ENCODE measurements at places on chromosomes 5 and 9. TPM values are rescaled to one million over a fixed set of nuclear protein-coding genes. Genes with fewer than 3 reads are reported as not detected.

DNA sequence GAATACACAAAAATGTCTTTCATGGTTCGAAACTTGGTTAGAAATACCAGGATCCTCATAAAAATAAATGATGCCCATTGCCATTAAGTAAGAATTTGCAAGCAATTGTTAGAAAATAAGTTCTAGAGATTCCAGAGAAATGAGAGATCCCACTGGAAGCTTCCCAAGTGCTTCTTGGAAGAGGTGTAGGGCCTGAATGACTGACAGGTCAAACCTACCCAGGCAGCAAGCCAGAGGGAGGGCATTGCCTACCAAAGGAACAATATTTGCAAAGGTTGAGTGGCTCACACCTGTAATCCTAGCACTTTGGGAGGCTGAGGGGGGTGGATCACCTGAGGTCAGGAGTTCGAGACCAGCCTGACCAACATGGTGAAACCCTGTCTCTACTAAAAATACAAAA lies 777.0 kb upstream of the WWC1 start:
- no peak for DNase-seq

GRCh38 chr5:115409094-115409493 lies 112.6 kb upstream of the CCDC112 start:
- no peak for DNase-seq

- peak; percentile 43 for DNase-seq
These were observed 113.3 kb downstream of the MTREX start for GRCh38 chr5:55421074-55421529.

DNA sequence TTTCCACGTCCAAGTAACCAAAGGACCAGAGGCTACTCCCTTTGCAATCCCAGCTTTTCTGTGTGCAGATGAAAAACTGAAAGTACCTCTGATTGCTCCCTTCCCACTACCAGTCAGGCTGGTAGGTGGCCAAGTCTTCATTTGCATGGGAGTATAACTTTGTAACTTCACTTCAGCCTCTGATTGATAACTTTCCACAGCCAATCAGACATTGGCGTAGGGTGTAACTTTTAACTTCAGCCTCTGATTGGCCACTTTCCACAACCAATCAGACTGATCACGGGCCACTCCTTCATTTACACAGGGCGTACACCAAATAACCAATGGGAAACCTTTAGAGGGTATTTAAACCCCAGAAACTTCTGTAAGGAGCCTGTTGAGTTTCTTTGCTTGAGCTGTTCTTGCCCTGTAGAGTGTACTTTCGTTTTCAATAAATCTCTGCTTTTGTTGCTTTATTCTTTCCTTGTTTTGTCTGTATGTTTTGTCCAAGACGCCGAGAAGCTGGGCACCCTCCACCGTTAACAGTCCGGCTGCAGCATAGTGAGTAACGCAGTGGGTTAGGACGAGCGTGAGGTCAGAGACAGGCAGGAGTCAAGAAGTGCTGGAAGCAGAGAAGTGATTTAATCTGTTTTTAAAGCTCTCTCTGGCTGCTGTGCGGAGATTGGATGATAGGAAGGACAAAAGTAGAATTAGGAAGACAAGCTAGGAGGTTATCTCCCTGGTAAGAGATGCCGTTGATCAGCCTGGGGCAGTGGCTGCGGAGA lies 3.5 kb upstream of the EXOSC2 start:
- DNase-seq: peak; percentile 97

DNA sequence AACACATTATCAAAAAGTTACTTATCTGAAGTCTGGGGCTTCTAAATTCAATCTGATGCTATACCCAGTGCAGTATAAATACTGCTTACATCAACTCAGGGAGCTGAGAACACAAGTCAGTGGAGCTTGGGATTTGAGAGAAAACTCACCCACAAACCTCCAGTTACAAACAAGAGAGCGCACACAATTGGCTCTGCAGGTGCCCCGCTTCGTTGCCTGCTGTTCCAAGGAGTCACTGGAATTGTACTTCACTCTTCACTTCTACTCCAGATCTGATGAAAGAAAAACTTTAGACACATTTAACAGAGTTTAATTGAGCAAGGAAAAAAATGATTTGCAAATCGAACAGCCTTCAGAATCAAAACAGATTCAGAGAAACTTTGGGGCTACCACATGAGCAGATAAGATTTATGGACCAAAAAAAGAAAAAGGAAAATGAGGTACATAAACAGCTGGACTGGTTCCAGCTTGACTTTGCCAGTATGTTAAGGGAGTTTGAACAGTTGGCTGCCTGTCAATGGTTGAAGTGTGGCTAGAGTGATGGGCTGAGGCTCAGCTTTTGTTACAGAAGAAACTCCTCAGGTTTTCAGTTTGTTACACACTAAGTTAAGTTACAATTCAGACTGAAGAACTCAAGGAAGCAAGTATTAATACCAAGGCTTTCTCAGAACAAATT lies 156.6 kb downstream of the AOPEP start:
- no peak for DNase-seq

- no peak for DNase-seq
These were observed 47.0 kb downstream of the IQGAP2 start for GRCh38 chr5:76450054-76450453.

DNA sequence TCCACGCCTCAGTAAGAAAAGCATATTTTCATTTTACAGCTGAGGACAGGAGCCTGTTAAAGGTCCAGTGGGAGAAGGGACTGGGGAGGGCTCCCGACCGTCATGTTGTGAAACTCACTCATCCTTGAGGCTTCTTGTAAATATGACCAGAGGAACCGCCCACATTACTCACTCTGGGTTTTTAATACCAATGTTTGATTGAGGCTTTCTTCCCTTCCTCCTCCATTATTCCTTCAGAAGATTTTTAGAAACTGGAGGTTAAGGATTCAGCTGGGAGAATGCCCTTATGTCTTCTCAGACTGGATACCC lies 61.4 kb upstream of the GLRX start:
- DNase-seq: no peak

- peak; percentile 36 for DNase-seq
These were observed 9.1 kb upstream of the AK3 start for GRCh38 chr9:4750023-4750673.

DNA sequence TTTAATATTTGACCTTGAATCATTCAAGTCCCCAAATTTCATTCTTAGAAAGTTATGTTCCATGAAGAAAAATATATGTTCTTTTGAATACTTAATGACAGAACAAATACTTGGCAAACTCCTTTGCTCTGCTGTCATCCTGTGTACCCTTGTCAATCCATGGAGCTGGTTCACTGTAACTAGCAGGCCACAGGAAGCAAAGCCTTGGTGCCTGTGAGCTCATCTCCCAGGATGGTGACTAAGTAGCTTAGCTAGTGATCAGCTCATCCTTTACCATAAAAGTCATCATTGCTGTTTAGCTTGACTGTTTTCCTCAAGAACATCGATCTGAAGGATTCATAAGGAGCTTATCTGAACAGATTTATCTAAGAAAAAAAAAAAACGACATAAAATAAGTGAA lies 65.4 kb downstream of the WDR41 start:
- peak; percentile 35 for DNase-seq

GRCh38 chr9:99192786-99193465 lies 28.8 kb downstream of the ALG2 start:
- no peak for DNase-seq

- peak; percentile 80 for DNase-seq
These were observed 21.0 kb downstream of the HNRNPK start for GRCh38 chr9:83959061-83959460.

Gene MARCOL
- total RNA-seq: not detected

Measured in astrocyte (in vitro differentiated cells and primary cell).